ENCODE measurements at places on chromosomes 2 and 18. TPM values are rescaled to one million over a fixed set of nuclear protein-coding genes. Genes with fewer than 3 reads are reported as not detected.

DNA sequence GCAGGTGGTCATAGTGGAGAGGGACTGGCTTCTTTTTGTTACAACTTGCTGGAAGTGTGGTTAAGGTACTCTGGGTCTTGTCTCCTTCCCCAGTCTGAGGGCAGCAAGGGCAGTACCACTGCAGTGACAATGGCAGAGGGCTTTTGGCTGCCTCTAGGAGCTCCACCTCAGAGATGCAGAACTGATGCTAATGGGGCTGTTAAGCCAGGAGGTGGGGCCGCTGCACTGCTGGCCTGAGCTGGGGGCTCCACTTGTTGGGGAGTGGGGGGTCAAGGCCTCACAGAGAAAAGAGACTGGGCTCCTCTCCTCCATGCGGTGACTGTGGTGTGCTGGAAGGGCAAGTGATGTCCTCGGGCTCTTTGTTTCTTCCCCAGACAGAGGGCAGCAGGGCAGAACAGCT, 135.7 kb downstream of the DSEL start:
- DNase-seq: no peak

DNA sequence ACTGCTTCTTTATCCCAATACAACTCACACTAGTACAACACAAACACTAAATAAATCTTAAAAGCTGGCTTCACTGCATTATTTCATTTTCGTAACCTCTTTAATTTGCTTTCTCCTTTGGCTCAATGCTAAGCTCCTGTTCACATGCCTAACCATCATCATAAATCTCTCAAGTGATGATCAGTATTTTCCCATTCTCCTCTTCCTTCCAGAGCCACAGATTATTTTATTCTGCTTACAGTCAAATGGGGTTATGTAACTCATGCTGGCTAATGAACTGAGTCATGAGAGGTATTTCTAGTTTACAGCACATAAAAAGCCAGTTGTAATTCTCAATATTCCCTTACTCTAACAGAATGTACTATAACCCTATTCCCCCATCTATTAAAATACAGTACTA, 350.4 kb upstream of the ZC3H15 start:
- no peak for DNase-seq

DNA sequence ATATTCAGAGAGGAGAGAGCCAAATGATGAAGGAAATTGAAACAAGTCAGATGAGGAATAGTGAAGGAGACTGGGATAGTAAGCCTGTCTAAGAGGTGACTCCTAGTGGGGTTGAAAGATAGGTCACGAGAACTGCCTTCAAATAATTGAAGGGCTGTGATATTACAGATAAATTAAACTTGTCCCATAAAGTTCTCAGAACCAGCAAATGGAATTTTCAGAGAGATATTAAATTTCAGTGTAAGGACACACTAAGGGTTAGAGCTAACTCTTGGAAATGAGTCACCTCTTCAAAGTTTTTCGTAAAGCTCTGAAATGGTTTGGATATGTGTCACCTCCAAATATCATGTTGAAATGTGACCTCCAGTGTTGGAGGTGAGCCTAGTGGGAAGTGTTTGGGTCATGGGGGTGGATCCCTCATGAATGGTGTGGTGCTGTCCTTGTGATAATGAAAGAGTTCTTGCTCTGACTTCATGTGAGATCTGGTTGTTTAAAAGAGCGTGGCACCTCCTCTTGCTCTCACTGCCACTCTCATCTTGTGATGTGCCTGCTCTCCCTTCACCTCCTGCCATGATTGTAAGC, 87.3 kb downstream of the BABAM2 start:
- no peak for DNase-seq

GRCh38 chr2:10956006-10956790, 44.5 kb downstream of the KCNF1 start:
- DNase-seq: no peak

- DNase-seq: no peak
Measured at GRCh38 chr2:14235667-14236066, 396.9 kb upstream of the LRATD1 start.

GRCh38 chr2:58925676-58926081, 684.6 kb upstream of the FANCL start:
- no peak for DNase-seq

GRCh38 chr18:49024804-49025421, 74.1 kb upstream of the SMAD7 start:
- peak; percentile 35 for DNase-seq

DNA sequence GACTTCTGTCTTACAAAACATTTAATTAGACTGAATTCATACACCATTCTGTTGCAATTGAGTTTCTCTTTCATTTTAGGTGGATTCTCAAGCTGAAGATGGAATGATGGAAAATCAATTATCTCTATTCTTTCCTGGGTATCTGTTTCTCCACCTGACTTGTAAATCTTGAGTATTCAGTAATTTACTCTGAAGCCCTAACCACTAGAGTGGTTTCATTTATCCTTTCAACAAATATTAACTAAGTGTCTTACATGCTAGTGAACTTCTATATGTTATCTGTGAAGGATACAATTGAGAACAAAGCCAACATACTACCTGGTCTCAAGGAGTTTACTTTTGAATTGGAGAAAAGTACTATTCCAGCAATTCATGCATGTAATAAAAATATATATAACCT, 94.1 kb upstream of the ZNF804A start:
- no peak for DNase-seq

GRCh38 chr2:231621051-231621879, 28.6 kb downstream of the TEX44 start:
- no peak for DNase-seq

DNA sequence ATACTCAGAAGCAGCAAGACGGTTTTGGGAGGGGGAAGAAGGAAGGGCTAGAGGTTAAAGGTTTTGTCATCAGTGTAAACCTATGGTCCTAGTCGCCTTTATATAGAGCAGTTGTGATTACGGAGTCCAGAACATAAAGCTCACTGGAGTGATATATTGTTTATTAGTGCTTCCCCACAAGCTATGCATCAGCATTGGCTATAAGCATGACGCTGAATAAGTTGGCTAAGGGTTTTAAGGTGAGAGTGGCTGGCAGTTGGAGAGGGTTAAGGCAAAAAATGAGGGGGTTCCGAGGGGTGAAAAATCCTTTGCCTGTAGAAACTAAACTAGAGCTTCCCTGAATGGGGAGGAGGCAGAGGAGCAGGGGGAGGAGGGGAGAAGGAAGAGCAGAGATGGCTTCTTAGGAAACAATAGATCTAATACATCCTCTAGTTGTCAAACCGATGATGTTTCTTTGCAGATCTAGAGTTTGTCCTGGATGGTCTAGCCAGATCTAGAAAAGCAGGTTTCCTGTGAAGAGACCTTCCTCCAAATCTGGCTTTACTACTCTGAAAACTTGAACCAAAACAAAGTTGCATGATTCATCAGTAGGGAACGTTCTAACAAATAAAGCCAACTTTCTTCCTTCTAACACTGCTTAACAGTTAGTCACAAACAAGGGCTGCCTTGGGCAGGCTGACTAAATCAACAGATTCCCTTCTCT, 2.5 kb downstream of the KLF7 start:
- no peak for DNase-seq

DNA sequence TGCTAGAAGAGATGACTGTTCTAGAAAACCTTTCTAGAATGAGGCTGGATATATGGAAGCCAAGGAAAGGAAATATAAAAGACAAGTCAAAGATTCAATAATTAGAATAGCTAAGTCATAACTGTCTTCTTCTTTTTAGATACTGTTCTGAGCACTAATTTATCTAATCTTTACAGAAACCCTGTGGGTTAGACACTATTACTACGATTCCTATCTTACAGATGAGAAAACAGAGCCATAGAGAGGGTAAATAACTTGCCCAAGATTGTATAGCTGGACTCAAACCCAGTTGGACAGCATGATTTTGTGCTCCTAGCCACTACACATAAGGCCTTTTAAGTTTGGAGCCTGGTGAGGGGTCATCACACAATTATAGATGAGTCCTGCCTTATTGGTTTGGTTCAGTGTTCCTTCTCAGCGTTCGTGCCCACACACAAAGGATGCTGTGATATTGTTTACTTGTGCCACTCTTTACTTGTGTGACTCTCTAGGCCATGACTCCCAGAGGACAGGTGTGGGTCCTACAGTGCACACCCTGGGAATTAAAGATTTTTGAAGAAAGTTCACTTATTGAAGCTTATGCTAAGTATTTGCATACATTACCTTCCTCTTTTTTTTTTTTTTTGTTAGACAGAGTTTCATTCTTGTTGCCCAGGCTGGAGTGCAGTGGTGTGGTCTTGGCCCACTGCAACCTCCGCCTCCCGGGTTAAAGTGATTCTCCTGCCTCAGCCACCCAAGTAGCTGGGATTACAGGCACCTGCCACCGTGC, 153.7 kb downstream of the PRKCE start:
- DNase-seq: peak; percentile 25

Gene GAD1
- not detected for total RNA-seq

Gene PPIL3
- total RNA-seq: 55.5 TPM

Gene TTLL4
- total RNA-seq: 30.6 TPM

Gene POTEI
- total RNA-seq: not detected
